Activated CD4-positive, alpha-beta T cell treated with anti-CD3 and anti-CD28 coated beads for 48 hours (primary cell): ENCODE measurements at places on chromosomes 2 and 18.

- DNase-seq: peak; percentile 73
Observed at GRCh38 chr2:25341753-25342371, at the start of gene DNMT3A. TSS of gene DNMT3A (minus strand) at chr2:25341925. CDS start at chr2:25313984, 27,941 bp downstream.

DNA sequence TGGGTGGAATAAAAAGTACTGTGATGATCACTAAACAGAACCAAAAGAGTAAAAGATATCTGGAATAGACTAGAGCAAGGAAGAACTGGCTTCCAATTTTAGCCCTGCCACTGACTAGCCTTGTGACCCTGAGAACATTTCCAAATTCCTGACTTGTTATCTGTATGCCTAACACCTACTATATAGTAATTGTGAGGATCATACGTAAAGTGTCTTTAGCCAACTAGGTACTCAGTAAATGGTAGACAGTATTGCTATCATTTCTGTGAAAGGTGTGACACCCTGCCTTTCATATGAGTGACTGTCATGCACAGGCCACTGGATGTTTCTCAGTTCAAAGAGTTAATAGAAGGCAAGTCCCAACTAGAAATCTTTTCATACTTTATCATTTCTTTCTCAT is 29.8 kb downstream of the CYTIP start:
- DNase-seq: peak; percentile 27

DNA sequence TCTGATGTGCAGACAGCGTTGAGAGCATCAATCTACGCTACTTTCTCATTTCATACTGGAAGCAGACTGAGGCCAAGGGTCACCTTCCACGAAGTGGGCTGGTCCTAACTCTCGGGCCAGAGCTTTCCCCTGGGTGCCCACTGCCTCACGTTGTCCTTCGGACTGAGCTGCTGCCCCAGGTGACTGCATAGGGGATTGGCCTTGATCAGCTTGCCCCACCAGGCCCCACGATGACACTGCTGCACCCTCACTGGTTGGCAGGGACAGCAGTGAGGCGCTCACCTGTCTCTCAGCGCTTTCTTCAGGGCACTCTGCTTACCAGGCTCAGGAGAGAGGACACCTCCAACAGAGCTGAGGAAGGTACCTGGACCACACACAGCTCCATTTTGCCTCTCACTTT is 47.3 kb downstream of the CABLES1 start:
- DNase-seq: no peak

GRCh38 chr2:192444286-192444838 is 249.6 kb upstream of the TMEFF2 start:
- no peak for DNase-seq

- no peak for DNase-seq
Observed at GRCh38 chr2:209471037-209471436, 47.2 kb downstream of the MAP2 start.

GRCh38 chr2:138949517-138949916 is 169.3 kb upstream of the NXPH2 start:
- DNase-seq: no peak

DNA sequence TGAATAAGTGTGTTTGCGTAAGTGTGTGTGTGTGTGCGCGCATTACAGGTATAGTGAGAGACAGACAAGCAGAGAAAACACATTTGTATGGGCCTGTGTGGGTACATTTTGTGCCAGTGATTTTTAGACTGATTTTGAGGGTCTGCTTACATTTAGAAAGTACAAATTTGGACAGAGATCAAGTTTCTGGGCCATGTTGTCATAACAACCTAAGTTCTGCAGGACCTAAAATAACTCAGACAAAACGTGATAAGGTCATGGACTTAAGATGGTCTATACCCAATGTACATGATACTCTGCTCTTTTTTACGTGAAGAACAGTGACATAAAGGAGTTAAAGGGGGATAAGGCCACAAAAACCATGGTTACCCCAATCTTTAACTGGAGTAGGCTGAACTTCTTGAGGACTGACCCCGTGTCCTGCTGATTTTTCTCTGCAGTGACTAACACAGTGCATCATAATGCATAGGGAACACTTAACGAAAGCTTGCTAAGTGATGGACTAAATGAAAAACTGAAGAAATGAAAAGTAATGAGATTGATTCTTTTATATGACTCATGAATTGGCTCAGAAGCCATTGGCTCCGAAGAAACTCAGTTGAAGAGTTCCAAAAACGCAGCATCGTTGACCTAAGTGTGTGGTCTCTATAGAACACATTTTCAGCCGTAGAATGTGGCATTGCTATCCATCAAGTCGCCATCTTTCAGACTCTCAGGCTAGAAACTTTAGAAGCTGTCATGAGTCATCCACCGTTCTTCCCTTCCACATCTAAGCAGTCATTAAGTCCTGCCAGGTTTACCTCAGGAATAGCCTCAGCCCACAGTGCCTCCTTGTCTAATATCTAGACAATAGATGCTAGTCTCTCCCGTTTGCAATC is 61.6 kb upstream of the NCOA1 start:
- no peak for DNase-seq

DNA sequence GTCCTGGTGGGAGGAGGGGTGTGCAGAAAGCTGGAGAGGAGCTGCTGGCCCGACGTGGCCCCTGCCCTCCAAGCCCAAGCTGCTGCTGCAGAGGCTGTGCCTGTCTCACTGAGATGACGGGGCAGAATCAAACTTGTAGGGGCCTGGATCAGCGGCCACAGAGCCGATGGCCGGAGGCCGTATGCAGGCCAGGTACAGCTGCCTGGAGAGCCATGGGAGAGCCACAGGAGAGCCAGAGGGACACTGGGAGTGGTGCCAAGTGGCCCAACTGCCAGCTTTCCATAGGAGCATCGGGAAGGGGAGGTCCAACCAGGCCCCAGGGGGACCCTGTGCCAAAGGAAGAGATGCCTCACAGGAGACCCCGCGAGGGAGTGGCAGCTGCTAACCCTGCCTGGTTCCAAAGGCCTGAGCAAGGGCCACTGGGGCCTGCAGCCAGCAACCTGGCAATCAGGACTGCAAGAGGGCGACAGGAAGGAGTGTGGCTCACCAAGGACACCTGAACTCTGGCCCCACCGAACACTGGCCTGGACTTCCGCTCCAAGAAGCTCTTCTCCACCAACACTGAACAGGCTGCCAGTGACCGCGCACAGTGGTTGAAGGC is 70.7 kb downstream of the HDAC4 start:
- no peak for DNase-seq

DNA sequence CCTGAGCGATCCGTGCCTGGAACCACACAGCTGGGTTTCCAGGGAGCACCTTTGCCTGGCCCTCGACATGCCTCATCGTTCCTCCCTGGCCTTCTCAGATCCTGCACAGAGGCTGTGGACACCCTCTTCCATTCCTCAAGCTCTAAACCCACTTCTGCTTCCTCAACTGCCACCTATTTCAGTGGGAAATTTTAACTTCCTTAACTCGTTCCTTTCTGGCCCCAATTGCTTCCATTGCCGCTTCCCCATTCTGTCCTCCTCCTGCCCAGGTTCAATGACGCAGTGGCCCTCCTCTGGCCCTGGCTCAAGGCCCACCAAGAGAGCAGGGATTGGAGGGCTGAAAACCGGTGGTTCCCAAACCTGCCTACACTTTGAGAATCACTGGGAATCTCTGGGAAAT is 4.8 kb upstream of the B3GNT7 start:
- no peak for DNase-seq

DNA sequence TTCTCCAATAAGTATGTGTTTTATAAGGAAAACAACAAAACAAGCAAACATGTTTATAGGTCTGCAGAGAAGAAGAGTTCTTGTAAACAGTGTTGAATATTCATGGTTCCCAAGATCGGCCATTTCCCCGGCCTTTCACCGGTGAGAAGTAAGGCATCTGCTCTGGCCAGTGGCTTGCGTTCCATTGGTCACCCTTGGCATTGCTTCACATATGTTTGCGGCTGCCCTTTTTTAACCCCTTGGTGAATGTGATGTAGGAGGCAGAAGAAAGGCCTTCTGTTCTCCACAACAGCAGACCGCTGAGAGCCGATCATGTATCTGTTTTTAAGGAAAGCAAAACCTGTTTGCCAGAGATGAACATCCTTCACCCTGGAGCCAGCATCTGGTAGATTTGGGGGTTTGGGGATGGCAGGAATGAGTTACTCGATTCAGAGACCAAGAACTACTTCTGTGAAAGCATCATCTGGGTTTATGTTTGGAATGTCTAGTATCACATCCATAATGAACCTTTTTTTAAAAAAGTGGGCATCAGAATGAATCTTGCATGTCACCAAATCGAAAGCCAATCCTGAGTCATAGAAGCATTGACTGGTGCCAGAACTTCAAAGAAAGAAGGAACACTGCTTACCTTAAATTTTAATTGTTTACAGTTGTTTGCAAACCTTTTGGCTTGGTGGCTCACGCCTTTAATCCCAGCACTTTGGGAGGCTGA is 112.3 kb downstream of the AGAP1 start:
- DNase-seq: no peak

DNA sequence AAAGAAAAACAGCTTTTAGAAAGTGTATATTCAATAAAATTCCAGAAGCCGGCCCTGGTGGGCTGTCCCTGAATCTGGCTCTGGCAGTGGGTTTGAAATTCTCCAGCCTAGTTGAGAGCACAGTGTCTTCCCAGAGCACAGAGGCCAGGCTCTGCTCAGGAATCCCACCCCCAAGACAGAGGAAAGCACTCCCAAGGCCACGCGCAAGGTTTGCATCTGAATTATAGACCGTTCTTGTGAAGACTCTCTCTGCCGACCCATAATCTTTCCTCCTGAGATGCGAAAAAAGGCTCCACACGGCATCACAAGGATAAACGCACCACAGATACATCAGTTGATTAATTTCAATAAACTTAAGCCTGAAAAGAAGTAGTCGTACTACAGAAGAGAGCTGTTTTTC is 342.2 kb downstream of the CMPK2 start:
- no peak for DNase-seq

- no peak for DNase-seq
Observed at GRCh38 chr2:183093857-183094657, 15.5 kb downstream of the DUSP19 start.

DNA sequence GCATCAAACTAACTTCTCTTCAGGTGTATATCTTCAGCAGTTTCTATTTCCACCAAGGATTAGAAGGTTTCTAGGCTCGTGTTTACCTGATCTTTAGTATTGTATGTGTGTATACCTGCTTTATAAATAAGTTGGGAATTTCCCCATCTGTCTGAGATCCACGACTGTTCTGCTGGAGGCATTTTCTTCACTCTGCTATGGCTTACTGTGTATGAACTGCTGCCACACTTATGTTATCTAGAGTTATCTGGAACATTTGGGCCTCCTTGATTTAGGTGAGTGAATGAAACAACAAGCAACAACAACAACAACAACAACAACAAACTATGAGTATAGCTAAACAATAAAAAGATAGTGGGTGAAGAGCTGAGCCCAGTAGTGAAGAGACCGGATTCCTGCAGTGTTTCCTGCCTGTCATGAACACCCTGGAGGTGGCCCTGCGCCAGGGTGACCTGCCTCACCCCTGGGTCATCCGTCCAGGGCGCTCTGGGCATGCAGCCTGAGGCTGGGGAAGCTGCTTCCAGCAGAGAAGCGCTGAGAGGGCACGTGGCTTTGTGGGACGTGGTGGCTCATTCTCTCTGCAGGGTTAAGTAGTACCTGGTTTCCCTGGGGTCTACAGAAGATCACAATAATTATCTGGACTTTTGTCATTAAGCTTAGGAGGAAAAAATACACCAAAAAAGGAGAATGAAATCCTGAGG is 56.1 kb upstream of the GATA6 start:
- no peak for DNase-seq

GRCh38 chr2:29841386-29842004 is 79.9 kb downstream of the ALK start:
- peak; percentile 32 for DNase-seq

DNA sequence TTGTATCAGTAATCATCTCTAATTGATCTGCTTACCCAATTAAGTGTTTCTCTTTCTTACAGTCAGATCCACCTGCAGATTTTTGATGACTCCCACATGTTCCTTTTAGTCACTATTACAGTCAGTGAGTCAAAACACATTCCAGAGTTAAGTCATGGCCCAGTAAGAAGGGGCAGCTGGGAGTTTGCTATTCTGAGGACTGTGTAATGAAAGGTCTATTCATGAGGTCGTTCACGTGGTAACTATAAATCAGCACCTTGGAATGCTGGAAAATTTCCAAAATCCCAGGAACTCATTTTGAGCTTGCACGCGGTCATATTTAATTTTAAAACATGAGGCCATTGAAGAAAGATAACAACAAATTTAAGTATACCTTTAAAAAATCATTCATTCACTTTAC is 252.5 kb downstream of the XIRP2 start:
- no peak for DNase-seq

- DNase-seq: no peak
Observed at GRCh38 chr2:196288006-196288538, 116.7 kb upstream of the STK17B start.
